T-cell (primary cell): ENCODE measurements at places on chromosomes 2 and 18. TPM values are rescaled to one million over a fixed set of nuclear protein-coding genes. Genes with fewer than 3 reads are reported as not detected.

GRCh38 chr2:206832873-206833272 lies 67.5 kb downstream of the FASTKD2 start:
- DNase-seq = no peak

DNA sequence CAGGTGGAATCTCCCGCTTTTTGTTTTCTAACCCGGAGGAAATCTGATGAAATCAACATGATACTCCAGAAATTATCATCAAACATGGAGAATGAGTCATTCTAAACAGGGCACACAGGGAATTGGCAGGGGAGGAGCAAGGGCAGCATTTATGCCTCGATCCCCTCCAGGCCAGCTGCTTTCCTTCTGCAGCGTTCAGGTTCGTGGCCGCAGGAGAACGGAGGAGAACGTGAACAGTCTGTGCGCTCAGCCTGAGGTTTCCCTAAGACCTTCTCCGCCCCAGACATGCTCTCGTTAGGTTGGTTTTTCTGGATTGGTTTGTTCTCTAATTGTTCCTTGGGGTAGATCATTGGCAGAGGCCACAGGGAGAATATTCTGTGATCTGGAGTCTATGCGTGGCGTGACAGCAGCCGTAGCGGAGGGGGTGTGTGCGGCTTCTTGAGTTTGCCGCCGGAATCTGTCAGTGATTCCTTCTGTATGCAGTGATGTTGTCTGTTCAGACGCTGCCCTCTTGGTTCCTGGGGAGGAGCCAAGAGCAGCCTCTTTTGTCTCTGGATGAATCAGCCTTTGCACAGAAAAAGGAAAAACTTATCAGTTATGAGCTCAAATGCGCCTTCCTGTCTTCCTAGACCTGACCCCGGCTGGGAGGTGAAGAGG lies 75.9 kb downstream of the SH3BP4 start:
- no peak for DNase-seq

DNA sequence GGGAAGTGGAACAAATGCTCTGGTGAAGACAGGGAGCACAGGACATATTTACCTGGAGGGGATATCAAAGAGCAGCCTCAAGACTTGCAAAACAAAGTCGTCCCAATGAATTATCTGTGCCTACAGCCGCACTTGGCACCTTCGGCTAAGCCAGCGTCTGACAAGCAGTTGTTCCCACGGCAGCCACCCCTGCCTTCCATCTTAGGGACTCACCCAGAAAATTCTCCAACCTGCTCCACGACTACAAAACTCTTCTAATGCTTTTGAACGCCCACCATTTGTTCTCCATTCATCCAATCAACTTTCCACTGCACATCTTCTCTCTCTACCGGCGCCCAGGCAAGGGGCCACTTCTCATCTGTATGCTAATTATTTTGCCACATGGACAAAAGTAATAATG lies 7.0 kb downstream of the MYT1L start:
- DNase-seq = no peak

GRCh38 chr2:170201734-170202393 lies 23.9 kb downstream of the MYO3B start:
- no peak for DNase-seq

GRCh38 chr2:37143974-37144373 lies 12.8 kb downstream of the EIF2AK2 start:
- DNase-seq = no peak

GRCh38 chr2:112156152-112156986 lies 18.2 kb downstream of the FBLN7 start:
- no peak for DNase-seq

- peak; percentile 47 for DNase-seq
Measured at GRCh38 chr18:59308248-59308937, 10.1 kb downstream of the CPLX4 start.

DNA sequence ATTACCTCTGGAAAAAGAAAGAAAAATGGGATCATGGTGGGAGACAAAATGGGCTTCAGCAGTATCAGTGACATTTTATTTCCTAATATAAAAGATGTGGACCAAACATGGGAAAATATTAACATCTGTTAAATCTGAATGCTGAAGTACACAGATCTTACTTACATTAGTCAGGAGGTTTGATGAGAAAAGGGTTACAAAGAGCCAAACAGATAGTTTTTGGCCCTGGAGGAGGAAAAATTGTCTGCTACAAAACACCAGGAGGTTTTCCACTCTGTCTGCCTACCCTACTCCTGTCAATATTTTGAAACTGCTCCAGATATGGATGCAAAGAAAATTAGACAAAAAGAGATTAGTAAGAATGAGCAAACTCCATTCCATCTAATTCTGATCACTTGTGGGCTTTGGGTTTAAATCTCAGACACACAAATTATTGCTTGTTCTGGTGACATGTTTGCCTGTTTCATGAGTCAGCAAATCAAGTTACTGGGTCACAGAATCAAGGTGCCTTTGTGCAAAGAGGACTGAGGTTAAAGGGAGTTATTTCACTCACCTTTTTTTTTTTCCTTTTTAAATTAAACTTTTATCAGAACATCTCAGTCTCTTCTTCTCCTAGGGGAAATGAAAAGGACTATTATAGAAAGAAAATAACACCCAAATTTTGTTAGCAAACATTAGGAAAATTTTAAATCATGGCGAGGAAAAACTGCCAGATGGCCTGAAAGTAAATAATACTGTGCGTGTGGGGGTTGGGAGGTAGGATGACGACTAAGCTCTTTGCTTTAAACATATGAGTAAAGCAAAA lies 87.0 kb upstream of the SPATS2L start:
- DNase-seq = no peak

GRCh38 chr2:13682540-13683272 lies 949.8 kb upstream of the LRATD1 start:
- no peak for DNase-seq

- DNase-seq = peak; percentile 27
Measured at GRCh38 chr2:70785137-70785911, 5.1 kb downstream of the FIGLA start.

GRCh38 chr2:180647221-180647620 lies 333.2 kb upstream of the UBE2E3 start:
- no peak for DNase-seq

- no peak for DNase-seq
Measured at GRCh38 chr18:48623468-48624235, 84.8 kb downstream of the CTIF start.

DNA sequence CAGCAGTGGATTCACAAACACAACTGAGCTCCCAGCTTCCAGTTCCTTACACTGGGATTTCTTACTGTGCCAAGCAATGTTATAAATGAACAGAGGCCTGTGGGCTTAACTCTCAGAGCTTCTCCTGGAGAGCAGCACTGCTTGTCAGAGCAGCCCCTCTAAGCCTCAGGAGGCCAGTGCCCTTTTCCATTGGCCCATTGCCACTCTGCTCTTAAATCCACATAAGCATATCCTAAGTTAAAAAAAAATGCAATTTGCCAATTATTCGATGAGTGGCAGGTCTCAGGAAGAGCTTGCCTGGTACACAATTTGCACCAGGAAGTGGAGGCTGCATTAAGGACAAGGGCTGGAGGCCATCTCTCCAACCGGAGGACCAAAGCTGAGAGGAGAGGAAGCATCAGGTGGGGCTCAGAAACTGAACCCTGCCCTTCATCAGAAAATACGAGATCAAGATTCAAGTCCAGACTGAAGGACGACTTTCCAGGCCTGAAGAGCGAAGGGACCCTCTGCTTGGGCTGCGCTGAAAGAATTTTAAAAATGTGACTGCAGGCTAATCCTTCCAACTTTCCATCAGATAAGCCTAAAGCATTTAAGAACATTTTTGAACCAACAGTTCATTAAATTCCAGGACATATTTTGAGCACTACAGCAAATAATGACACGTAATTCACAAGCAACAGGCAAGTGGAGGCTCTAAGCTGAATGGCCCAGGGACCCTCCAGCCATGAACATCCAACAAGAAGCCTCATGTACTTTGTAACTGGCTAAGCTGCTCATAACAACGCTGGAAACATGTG lies 28.4 kb upstream of the PXDN start:
- DNase-seq = no peak

- no peak for DNase-seq
Measured at GRCh38 chr2:196464311-196464710, 175.2 kb upstream of the CCDC150 start.

GRCh38 chr2:41959760-41960159 lies 88.1 kb upstream of the PKDCC start:
- DNase-seq = no peak

- no peak for DNase-seq
Measured at GRCh38 chr2:208542465-208543041, 136.0 kb downstream of the PTH2R start.

DNA sequence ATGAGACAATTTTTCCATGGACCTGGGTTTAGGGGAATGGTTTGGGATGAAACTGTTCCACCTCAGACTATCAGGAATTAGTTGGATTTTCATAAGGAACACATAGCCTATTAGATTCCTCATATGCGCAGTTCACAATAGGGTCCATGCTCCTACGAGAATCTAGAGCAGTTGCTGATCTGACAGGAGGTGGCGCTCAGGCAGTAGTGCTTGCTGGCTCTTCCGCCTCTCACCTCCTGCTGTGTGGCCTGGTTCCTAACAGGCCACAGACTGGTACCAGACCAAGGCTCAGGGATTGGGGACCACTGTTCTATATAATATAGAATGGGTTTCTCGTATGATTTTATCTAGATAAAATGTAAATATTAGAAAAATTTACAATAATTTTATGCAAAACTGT lies 338.7 kb downstream of the CPS1 start:
- no peak for DNase-seq

DNA sequence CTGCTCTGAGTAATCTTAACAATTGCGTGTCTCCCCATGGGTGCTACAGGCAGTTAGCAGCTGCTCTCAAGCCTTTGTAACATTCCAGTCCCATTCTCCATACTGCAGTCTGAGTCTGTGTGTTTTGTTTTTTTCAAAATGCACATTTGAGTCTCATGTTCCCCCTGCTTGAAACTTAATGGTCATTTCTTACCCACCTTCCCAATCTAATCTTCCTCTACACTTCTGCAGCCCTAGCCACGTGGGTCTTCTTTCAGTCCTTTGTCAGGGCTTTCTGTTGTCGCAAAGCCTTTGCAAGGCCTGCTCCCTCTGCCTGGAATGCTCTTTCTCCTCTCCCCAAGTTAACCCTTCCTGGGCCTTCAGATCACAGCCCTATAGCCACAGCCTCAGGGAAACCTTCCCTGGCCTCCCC lies 24.5 kb downstream of the ELAC1 start:
- no peak for DNase-seq

- no peak for DNase-seq
Measured at GRCh38 chr2:38173683-38174082, 97.7 kb upstream of the CYP1B1 start.

DNA sequence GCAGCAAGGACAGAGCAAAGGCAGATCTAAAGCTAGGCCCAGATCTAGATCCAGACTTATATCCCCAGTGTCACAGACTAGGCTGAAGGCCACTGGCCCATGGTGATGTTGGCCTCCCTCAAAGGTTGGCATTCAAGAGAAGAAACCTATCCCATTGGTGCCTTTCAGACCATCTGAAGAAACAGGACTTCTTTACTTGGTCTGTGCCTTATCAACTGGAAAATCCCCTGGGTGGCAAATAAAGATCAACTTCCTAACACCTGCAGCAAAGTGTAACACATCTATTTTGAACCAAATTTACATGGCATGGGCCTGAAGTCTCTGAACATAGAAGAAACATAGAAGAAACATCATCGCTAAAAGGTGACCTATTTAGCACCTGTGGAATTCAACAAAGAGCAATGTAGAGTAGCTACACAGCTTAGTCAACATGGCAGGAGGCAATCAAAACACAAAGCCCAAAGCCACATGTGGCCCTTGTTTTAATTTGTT lies 35.8 kb downstream of the METTL4 start:
- no peak for DNase-seq

DNAH6 gene
- 1.2 TPM for total RNA-seq

OSBPL6 gene
- total RNA-seq = 0.08 TPM

ABI2 gene
- total RNA-seq = 22.3 TPM

TDRD15 gene
- not detected for total RNA-seq

LINC00305 gene
- total RNA-seq = not detected

CHRND gene
- not detected for total RNA-seq

LOXHD1 gene
- total RNA-seq = 0.13 TPM
